Astrocyte of the spinal cord (primary cell): ENCODE measurements at places on chromosomes 12 and 14.

- DNase-seq = no peak
These were observed 237.3 kb downstream of the RGS6 start for GRCh38 chr14:72169521-72169920.

GRCh38 chr14:65833267-65833880 lies 420.8 kb downstream of the FUT8 start:
- DNase-seq = no peak

DNA sequence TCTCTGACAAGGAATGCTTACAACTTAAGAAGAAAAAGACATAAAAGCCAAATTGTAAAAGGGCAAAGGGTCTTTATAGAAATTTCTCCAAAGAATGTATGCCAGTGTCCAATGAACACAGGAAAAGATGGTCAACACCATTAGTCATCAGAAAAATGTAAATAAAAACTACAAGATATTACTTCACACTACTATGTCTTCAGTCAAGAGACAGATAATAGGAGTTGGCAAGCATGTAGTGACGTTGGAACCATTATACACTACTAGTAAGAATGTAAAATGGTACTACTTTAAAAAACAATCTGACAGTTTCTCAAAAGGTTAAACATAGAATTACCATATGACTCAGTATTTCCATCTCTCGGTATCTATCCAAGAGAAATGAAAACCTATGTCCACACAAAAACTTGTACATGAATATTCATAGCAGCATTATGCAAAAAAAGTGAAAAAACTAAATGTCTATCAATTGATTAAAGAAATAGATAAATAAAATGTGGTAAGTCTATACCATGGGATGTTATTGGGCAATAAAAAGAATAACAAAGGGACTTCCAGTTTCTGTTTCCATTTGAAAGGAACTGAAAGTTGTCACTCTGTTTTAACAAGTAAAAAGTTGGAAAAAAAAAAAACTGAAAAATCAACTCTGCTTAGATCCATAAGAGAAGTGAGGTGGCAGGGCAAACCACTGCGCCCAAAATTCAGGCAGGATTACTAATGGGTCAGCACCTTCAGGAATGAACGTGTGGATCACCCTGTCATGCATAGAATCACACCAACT lies 69.8 kb downstream of the ALG10B start:
- no peak for DNase-seq

- DNase-seq = no peak
These were observed 51.1 kb downstream of the APAF1 start for GRCh38 chr12:98696036-98696646.

GRCh38 chr14:105343194-105343593 lies 28.6 kb downstream of the PACS2 start:
- DNase-seq = no peak

DNA sequence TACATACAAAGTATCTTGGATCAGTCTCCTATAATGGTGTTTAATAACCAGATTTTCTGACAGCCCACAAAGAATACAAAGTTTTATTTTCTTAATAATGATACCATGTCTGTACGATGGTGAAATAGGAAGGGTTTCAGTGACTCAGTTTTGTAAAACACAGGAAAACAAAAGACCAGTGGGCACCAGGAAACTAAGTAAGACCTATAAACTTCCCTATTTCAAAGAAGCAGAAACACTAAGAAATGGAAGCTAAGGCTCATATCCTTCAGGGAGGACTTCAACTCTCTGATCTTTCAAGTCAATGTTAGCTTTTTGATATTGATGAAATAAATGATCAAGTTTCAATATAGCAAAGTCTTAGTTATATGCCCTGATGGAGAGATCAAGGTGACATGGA lies 196.0 kb downstream of the DUSP6 start:
- DNase-seq = no peak

DNA sequence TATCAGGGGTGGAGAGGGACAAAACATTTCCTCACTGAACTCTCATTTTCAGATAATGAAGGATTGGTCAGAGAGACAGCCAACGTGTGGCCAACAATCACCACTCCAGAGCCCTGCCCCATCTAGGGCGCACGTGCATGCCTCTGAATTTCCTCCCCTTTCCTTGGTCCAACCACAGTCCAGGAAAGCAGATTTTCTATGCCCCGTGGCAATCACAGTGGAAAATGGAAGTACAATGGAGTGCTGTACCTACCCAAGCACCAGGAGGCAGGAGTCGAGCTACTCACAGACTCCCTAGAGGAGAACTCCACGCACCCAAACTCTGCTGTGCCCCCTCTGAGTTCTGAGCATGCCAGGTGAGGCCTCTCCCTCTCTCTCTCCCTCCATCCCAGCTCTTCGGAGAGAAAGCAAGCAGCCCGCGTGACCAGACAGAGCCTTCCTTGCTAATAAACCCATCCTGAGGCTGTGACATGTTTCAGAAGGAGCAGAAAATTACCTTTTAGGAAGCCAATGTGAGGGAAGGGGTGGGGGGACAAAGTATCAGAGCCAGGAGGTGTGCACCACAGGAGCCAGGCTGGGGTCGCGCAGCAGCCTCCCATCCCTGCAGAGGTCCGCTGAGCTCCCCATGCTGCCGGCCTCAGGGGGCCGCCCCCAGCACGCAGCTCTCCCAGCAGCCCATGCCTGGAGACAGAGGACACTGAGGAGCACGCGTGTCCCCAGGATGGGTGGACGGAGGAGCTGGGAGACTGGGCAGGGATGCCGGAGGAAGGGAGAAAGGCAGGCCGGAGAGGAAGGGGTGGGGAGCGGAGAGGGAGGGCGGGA lies 73.4 kb downstream of the PITPNM2 start:
- no peak for DNase-seq

- DNase-seq = no peak
These were observed 19.8 kb downstream of the LEMD3 start for GRCh38 chr12:65189028-65189718.

- DNase-seq = no peak
These were observed 37.4 kb downstream of the PLXNC1 start for GRCh38 chr12:94185801-94186200.

DNA sequence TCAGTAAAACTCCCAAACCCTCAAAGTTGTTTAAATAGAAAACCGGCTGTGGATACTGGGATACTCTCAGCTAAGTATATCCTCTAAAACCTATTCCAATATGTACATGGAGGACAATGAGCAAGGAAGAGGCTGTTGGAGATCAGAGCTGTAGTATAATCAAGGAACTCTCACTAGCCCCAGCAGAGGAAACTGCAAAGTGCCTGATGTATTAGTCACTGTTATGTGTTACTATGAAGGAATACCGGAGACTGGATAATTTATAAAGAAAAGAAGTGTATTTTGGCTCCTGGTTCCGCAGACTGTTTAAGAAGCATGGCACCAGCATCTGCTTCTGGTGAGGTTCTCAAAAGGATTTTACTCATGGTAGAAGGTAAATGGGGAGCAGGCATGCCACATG lies 65.6 kb upstream of the RPL10L start:
- DNase-seq = peak; percentile 30

GRCh38 chr12:18522806-18523205 lies 215.0 kb downstream of the PLCZ1 start:
- no peak for DNase-seq

GRCh38 chr14:76696791-76697190 lies 64.5 kb upstream of the VASH1 start:
- no peak for DNase-seq

- DNase-seq = peak; percentile 65
These were observed 75.2 kb upstream of the DNM1L start for GRCh38 chr12:32603858-32604257.

DNA sequence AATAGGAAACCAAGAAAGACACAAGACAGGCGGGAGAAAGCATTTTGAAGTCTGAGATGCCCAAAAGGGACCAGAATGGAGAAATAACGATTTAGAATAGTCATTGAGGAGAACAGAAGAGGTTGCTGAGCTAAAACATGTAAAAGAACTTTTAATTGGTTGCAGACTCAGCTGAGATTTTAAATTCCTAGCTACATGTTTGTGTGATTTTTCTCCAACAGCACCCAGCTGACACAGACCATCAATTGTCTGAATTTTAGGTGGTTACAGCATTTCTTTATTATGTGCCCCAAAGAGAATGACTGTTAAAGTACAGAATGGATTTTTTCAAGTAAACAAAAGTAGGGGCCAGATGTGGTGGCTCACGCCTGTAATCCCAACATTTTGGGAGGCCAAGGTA lies 50.3 kb downstream of the BAZ1A start:
- DNase-seq = no peak

GRCh38 chr12:9404469-9405260 lies 196.5 kb upstream of the PZP start:
- DNase-seq = no peak

GRCh38 chr12:87518481-87518880 lies 510.7 kb downstream of the C12orf50 start:
- DNase-seq = peak; percentile 16

- DNase-seq = no peak
These were observed 110.7 kb downstream of the SLC15A5 start for GRCh38 chr12:16166563-16167470.

DNA sequence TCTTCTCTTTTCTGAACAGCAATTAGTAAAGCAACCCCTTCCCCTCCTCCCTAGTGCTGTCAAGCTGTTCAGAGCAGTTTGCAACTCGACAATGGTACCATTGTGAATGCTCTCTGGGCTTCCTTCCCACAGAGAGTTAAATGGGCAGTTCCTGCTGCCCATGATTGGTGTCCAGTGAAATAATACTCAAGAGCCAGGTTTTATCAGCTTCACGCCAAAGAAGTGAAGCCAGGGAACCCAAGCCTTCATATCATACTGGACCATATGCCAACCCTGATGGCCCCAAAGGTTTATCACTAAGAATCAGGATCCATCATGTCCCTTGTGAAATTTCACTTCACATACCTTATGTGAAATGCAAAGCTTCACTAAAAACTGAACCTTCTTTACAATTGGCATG lies 24.7 kb downstream of the INSM2 start:
- no peak for DNase-seq

DNA sequence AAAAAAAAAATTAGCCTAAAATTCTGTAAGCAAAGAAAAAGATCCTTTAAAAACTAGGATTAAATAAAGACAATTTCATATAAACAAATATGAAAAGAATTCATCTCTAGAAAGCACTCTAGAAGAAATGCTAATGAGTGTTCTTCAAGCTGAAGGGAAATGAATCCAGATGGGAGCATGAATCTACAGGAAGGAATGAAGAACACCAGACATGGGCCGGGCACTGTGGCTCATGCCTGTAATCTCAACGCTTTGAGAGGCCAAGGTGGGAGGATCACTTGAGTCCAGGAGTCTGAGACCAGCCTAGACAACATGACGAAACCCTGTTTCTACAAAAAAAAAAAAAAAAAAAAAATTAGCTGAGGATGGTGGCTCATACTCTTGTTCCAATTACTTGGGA lies 297.2 kb downstream of the FBXL14 start:
- DNase-seq = peak; percentile 25

DNA sequence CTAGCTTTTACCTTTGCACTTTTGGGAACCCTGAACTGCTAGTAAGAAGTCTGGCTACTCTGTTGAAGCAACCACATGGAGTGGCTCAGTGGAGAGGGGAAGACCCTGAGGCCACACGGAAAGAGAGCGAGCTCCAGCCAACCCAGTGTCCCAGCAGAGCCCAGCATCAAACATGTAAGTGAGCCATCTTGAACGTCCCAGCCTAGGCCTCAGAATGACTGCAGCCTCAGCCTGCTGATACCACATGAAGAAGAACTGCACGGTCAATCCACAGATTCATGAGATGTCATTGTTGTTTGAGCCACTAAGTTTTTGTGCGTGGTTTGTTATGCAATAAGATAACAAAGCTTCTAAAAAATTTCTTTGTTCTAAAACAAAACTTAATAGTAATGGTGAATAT lies 40.2 kb downstream of the TFCP2 start:
- DNase-seq = no peak

GRCh38 chr14:20489093-20489994 lies 16.0 kb upstream of the RNASE10 start:
- peak; percentile 17 for DNase-seq
